ENCODE measurements at places on chromosomes 7 and 10. TPM values are rescaled to one million over a fixed set of nuclear protein-coding genes. Genes with fewer than 3 reads are reported as not detected.

- DNase-seq = no peak
Measured at GRCh38 chr10:22210267-22210666, 7.5 kb downstream of the EBLN1 start.

DNA sequence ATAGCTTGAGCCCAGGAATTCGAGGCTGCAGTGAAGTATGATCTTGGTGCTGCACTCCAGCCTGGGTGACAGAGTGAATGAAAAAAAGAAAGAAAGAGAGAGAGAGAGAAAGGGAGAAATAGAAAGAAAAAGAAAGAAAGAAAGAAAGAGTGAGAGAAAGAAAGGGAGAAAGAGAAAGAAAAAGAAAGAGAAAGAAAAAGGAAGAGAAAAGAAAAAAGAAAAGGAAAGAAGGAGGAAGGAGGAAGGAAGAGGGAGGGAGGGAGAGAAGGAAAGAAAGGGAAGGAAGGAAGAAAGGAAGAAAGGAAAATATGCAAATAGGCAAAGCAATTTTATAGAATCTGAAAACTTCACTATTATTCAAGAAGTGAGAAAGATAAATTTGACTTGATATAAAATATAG lies 24.5 kb upstream of the JCAD start:
- DNase-seq = no peak

DNA sequence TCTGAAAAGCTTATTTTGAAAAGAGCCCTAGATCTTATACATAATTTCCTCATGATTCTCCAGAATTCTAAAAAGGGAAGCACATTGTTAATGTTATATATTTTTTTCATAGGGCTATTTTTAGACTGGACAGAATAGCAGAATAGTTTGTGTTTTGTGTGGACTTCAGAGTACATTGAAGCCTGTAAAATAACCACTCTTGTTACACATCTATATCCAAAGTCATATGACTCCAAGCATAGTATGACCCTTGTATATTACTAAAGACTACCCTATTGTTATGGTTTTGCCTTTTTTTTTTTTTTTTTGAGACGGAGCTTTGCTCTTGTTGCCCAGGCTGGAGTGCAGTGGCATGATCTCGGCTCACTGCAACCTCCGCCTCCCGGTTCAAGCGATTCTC lies 26.1 kb upstream of the FIS1 start:
- no peak for DNase-seq

- no peak for DNase-seq
Measured at GRCh38 chr7:77537136-77537777, at the start of gene PTPN12. Gene PTPN12 (plus strand): TSS chr7:77537295. CDS start chr7:77537547, 252 bp downstream.

DNA sequence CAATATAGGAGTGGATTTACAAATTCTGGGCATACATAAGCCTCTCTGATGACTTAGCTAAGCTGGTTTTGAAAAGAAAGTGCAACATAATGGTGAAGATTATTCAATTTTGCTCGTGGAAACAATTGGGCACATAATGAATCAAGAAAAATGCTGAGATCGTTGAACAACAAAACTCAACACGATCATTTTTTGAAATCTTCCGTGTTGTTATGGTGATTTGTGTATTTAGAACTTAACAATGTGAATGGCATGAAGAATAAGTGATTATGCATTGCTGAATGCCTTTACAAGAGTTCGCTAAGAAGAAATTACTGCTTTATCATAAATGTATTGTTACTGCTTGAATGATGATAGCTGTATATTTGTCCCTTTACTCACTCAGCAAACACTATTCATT lies 875.0 kb downstream of the CNTNAP2 start:
- no peak for DNase-seq

DNA sequence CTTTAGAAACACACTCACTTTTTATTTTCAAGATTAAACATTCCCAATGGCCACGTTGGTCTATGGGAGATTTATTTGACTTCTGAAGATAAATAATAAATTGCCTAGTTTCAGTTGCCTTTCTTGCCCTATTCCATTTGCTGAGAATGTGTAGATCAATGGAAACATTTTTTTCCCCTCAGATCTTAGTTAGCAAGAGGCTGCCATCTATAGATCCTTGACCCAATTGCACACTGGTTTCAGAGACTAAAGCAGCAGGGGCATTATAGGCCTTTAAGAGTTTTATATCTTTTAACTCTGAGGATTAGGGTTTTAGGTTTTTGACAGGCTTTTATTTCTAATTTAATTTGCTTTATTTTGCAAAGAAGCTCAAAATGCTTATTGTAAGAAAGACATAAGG lies 163.2 kb upstream of the GPR26 start:
- no peak for DNase-seq

DNA sequence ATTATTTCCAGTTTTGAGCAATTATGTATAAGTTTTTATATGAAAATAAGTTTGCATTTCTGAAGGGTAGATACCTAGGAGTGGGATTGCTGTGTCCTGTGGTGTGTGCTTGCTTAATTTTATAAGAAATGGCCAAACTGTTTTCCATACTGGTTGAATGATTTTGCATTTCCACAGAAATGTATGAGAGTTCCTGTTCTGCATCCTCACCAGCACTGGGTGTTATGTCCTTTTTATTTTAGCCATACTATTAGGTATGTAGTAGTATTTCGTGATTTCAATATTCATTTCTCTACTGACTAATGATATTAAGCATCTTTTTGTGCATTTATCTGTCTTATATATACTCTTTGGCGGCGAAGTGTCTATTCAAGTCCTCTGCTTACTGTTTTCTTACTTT lies 22.3 kb downstream of the CAPZA2 start:
- no peak for DNase-seq

The SFXN3 gene
- 125 TPM for polyA plus RNA-seq

The ITIH5 gene
- polyA plus RNA-seq = not detected

The NRP1 gene
- polyA plus RNA-seq = 104 TPM

The MAT1A gene
- not detected for polyA plus RNA-seq

The CALHM2 gene
- polyA plus RNA-seq = 43.0 TPM

The TSPAN33 gene
- 0.32 TPM for polyA plus RNA-seq

The SPDYE2B gene
- polyA plus RNA-seq = not detected
